ENCODE measurements at places on chromosomes 13 and 19.

DNA sequence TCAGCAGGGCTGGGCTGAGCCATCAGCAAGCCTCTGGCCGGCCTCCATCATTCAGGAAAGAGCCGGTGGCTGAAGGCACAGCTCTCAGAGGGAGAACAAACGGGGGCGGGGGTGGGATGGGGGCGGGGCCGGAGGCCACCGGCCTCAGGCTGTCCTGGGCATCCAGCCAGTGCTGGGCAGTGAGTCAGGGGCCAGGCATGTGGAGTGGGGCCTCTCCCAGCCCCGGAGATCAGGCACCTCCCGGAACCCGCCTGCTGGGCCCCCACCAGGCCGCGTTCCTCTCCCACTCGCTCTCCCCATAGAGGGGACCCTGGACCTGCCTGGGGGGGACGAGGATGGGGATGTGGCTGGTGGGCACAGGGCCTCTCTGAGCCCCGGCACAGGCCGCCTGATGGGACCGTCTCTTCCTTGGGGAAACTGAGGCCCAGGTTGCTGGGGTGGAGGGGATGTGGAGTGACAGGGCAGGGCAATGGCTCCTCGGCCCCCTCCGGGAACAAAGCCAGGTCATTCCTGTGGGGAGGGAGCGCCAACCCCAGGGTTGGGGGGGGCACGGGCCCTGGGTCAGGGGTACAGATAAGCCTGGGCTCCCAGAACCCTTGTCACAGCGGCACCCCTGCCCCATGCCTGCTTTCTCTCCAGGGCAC is 12.9 kb downstream of the SPC24 start:
- DNase-seq = peak; percentile 95

DNA sequence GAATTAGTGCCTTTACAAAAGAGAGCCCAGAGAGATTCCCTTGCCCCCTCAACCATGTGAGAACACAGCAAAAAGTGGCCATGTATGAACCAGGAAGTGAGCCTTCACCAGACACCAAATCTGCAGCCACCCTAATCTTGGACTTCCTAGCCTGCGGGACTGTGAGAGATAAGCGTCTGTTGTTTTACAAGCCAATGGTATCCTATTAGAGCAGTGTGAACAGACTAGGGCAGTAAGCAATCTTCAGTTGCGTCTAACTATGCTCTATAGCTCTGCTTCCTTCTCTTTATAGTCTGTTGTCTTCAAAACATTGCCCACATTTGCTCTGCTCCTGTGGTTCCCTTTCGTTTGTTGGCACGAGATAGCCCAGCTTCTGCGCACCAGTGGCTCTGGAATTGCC is 109.5 kb upstream of the FNDC3A start:
- no peak for DNase-seq

DNA sequence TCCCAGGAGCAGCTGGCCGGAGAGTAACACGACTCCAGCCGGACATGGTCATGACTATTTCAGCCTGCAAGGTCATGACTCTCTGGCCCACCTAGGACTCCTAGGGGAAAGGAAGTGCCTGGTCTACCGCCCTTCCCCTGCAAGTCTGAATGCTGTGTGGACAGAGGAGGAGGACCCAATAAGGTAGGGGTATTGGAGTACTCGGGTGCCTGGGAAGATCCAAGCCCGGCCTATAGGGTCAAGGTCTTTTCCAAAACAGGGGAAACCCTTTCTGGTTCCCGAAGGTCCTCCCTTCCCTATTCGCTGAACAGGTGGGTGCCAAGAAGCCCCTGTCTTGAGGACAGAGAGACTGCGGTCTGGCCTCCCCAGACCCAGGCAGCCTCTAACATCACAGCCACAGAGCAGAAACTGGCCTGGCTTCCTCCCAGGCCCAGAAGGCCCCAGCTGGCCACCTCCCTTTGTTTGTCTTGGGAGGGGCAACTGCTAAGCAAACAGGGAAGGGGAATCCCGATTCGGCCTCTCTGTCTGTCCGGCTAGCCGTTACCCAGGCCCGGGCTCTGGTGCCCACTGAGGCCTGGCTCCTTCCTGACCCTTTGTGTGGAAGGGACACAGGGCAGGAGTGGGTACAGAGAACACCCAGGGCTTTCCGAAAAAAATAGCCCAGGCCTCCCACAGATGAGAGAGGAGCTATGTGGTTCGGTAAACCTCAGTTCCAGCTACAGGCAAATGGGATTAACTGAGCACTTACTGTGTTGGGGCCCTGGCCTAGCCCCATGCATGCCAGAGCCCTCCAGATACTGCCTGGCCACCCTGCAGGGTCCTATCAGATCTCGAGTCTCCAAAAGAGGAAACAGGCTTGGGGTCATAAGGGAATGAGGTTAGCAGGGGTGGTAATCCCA is 5.2 kb upstream of the GRAMD1A start:
- no peak for DNase-seq

DNA sequence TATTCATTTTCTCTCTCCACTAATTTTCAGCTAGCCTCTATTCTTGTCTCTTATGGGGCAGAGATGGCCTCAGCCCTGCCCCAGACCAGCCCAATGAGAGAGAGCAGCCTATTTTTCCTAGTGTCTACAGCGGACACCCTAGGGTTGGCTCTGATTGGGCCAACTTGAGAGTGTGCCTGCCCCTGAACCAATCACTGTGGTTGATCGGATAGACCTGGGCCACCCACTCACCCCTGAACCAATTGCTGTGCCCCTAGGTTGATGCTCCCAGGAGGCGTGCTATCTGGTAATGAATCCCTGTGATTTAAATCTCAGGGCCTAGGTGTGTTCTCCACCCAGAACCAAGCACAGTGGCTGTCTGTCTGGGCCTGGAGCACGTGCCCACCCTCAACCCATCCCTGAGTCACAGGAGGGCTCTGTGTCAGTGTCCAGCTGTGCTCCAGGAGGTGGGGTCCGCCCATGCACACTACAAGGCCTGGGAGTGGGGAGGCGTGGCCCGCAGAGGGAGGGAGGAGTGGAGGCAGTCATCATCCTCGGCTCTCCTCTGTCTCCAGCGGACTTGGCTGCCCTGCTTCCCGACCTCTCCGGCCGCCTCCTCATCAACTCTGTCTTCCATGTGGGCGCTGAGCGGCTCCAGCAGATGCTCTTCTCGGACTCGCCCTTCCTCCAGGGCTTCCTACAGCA is 14.9 kb upstream of the SCN1B start:
- DNase-seq = no peak

- no peak for DNase-seq
Measured at GRCh38 chr13:112481458-112481857, 105.3 kb downstream of the SPACA7 start.

DNA sequence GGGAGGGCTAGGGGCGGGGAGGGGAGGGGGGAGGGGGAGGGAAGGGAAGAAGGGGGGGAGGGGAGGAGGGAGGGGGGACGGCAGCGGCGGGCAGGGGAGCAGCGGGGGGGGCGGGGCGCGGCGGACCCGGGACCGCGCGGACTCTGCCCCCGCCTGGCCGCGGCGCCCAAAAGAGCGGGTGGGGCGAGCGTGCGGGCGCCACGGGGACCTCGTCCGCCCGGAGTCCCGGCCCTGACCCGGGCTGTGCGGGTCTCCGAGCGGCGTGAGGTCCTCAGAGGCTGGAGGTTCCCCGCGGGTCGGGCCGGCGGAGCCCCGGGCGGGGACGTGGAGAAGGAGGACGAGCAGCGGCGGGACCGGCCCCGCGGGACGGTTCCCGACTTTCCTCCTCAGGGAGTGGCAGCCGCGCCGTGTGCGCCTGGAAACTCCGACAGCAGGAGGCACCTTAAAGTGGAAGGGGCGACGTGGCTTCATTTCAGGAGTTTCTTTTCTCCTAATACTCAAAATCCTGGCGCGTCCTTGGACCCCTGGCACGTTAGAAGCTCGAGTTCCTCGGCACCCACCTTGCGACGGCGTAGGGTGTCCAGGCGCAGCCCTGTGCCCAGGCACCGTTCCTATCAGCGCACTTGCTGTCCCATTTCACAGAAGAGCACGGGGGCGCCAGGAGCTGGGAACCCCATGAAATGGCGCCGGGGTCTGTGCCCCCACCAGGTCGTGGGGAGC is 518 bp upstream of the PLPP2 start:
- no peak for DNase-seq

All from lung (tissue), 17 donors.